CD4-positive, alpha-beta T cell treated with Interleukin-1 beta for 1 hour (primary cell): ENCODE measurements at places on chromosomes 11 and 22.

GRCh38 chr11:121310908-121311307, 18.3 kb downstream of the SC5D start:
- no peak for DNase-seq

- DNase-seq = no peak
These were observed 4.3 kb upstream of the TEAD1 start for GRCh38 chr11:12669930-12670329.

DNA sequence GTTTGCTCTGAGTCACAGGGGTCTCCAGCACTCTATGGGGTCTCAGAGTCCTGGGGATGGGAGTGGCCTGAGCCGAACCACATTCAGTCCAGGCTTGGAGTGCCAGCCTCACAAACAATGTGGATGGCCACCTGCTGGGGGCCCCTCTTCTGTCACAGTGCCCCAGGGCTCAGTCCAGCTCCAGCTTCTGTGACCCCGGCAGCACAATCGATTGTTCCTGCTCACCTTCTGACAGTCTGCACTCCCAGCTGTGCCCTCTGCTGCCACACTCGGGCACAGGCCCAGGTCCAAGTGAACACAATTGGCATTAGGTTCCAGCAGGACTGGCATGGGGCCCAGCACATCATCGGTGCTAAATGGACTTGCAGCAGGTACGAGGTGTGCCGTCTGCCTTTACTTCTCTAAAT, 84.8 kb downstream of the TP53I11 start:
- DNase-seq = no peak

- DNase-seq = no peak
These were observed 39.7 kb upstream of the OLFML1 start for GRCh38 chr11:7445564-7445963.

DNA sequence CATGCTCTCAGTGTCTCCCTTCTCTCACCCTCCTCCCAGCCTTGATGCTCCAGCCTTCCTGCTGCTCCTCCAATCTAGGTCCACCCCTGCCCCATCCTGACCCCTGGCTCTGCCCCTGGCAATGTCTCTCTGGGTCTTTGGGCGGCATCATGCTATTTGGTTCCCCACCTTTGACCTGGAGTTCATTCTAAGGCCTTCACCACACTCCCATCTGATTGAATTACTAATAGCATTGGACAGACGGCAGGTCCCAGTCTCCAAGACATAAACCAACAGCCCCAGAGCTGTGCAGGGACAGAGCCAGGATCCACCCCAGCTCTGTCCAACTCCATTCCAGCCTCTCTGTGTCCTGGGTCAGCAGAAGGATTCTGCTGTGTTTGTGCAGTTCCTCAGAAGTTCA, 7.2 kb downstream of the APOL4 start:
- no peak for DNase-seq

DNA sequence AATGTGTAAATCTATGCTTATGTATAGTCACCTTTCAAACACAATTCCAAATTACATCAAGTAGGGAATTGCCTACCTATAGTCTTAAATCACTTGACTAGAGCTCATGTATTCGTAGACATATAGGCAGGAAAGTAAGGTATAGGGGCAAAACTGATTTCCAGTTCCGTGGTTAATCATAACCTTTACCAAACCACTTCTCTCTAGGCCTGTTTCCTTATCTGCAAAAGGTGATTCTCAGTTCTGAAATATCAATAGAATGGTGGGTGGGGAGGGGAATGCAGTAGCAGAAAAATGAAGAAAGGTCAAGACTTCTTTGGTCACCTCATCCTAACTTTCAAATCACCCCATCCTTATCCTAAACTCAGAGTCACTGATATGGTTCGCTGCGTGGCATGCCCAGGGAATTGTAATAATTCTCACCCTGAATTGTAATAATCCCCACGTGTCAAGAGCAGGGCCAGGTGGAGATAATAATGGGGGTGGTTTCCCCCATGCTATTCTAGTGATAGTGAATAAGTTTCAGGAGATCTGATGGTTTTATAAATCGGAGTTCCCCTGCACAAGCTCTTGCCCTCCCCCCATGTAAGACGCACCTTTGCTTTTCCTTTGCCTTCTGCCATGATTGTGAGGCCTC, 1.9 kb upstream of the ANO5 start:
- DNase-seq = no peak

- no peak for DNase-seq
These were observed 350 bp upstream of the KCTD14 start for GRCh38 chr11:78023426-78023825.

- DNase-seq = no peak
These were observed 4.8 kb downstream of the TOP3B start for GRCh38 chr22:21977814-21978213.

DNA sequence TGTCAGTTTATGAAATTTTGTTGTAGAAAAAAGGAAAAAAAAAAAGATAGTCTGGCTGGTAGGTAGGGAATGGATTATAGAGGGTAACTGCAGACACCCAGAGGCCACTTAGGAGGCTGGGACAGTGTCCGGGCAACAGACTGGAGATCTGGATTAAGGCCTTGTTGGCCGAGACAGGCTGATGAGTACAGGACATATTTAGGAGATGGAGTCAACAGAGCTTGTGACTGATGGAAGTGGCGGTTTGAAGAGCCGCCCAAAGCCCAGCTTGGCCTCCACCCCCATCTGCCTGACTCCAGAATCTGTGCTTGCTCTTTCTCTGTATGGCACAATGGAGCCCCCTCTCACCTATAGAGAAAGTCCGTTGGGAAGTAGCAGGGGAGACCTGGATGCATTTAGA, 7.6 kb downstream of the PLEKHB1 start:
- no peak for DNase-seq
